Epithelial cell of proximal tubule (primary cell): ENCODE measurements at places on chromosomes 4 and X.
A peak's percentile ranks its signal among the peaks of the same experiment; 100 is the strongest.

- no peak for DNase-seq
Observed at GRCh38 chrX:147679356-147680005, 232.2 kb upstream of the FMR1 start.

DNA sequence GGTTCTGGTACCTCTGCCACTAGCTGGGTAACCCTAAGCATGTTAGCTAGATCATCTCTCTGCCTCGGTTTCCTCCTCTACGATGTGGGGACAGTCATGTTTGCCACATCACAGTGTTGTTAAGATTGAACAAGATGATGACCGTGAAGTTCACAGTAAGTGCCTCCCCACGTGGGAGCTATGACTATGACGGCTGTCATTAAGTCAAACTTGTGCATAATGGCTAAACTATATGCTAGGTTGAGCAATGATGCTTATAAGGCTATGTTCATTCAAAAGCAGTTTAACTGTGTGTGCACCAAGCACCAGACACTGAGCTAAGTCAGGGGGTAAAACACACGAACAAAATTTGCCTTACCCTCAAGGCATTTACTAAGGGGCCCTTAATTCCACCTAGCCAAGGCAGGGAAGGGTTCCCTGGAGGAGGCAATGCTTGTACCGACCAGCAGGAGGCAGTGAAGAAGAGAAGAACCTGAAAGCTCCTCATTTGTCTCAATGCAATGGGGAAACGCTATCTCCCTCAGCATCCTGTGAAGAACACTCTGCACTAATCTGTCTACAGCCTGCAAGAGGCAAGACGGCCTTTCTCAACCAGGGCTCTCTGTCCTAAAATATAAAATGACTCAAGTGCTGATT lies 52.9 kb downstream of the MAP7D2 start:
- no peak for DNase-seq

GRCh38 chr4:174993916-174994315 lies 75.8 kb downstream of the ADAM29 start:
- DNase-seq = no peak

DNA sequence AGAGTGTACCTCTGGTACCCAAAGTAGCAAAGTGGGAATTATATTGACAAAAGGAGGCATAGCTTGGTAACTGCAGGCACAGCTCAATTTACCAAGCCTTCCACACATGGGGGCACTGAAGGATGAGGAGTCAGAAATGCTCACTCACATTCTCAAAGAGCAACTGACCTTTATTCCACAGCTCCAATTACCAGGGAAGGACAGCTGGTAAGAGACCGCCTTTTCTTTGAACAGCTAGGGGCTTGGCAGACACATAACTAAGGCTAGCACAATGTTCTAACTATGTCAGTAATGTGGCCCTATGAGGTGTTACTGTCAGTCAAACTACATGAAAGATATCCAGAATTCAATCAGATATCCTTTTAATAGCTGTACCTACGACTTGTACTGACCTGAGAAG lies 20.5 kb upstream of the STS start:
- DNase-seq = no peak

DNA sequence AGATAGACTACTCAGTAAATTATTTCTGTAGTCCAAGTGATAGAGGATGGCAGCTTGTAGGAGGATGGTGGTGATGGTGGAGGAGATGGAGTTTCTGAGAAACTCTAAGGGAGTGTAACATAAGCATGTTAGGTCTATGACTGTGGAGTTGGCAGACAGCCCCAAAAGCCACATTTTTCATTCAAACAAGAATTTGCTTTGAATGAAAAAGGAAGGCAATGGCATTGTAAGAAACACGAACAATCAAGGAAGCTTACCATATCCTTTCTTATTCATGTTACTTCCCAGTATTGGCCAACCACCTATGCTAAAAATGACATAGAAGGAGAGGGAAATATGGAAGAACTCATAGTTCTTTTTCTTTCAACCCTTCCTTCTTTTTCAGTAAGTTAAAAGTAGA lies 18.7 kb upstream of the SEC24B start:
- no peak for DNase-seq

GRCh38 chr4:128830906-128831503 lies 21.5 kb downstream of the JADE1 start:
- no peak for DNase-seq

DNA sequence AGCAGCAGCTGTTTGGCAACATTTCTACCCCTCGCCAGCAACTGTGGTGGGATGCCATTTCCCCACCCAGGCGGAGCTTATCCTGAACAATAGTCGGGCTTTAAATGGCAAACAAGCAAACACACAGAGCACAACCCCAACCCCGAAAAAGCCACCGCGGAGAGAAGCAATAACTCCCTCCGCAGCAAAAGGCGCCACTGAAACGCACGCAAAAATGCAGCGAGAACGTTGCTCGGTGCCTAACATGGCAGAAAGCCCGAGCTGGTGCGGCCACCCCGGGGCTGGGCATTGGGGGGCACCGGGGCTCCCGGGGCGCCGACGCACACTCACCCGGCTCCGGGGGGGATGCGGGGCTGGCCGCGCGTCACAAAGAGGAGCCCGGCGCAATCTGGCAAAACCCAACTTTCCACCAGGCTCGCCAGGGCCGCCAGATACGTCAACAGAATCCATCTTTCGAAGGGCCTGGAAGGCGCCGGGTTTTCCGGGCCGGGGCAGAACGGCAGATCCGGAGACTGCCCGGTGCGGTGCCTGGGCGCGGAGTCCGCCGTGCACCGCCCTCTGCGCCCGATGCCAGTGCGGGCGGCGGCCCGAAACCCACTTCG lies 818 bp downstream of the RAI2 start:
- DNase-seq = no peak

- peak; percentile 27 for DNase-seq
Observed at GRCh38 chr4:21117541-21118180, 417.4 kb downstream of the PACRGL start.

- DNase-seq = no peak
Observed at GRCh38 chrX:71107762-71108360, 1.3 kb upstream of the CXorf65 start.

DNA sequence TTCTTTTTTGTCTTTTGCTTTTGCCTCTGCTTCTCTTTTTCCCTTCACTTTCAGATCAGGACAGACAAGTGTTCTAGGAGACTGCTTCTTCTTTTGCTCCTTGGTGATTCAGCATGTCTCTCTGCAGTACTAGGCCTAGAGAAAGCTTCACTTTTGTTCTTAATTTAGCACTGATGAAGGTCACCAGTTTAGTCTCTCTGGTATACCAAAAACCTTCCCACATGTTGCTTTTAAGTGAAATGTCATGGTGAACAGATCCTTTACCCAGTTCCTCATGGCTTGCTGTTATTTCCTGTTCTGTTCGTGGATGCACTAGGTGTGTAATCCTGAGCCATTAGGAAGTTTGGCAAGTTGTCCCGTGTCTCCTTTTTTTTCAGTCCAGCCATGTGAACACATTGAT lies 53.3 kb downstream of the NBDY start:
- no peak for DNase-seq

DNA sequence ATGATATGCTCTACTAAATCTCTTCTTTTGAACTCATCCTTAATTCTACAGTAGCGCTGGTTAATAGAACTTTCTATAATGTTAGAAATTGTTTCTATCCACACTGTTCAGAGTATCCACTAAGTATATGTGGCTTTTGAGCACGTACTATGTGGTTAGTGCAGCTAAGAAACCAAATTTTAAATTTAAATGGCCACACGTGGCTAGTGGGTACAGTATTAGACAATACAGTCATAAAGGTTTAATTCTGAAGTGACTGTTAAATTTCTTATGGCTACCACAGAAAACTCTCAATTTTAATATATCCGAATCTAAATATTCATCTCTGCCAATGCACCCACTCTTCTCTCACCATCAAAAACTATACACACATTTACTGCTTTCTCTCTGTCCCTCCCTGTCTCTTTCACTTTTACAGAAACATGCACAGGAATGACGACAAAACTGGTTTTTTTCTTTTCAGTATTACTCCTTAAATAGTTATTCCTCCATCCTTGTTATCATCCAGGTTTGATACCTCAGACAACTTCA lies 583.9 kb downstream of the KCTD8 start:
- DNase-seq = no peak

DNA sequence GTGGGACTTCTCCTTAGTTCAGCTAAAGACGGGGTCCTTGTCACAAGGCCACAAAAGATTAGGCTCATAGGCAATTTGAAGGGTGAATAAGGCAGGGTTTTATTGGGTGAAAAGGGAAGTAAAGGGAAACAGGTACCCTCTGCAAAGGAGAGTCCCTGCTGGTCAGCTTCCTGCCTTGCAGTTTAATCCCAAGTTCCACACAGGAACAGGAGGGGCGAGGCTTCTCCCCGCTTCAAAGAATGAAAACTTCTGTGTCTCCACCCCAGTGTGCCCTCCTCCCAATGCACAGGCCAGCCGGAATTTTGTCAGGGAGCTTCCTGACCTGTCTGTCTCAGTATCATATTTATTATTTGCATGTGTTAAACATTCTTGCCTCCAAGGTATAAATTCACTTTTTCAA lies 37.1 kb downstream of the ITM2A start:
- no peak for DNase-seq

- no peak for DNase-seq
Observed at GRCh38 chr4:152206646-152207377, 329.1 kb downstream of the FBXW7 start.

GRCh38 chr4:95476121-95476520 lies 72.7 kb downstream of the UNC5C start:
- no peak for DNase-seq

- DNase-seq = no peak
Observed at GRCh38 chrX:139969286-139969685, 4.0 kb upstream of the CXorf66 start.

- no peak for DNase-seq
Observed at GRCh38 chr4:52946855-52947254, 84.7 kb downstream of the RASL11B start.

DNA sequence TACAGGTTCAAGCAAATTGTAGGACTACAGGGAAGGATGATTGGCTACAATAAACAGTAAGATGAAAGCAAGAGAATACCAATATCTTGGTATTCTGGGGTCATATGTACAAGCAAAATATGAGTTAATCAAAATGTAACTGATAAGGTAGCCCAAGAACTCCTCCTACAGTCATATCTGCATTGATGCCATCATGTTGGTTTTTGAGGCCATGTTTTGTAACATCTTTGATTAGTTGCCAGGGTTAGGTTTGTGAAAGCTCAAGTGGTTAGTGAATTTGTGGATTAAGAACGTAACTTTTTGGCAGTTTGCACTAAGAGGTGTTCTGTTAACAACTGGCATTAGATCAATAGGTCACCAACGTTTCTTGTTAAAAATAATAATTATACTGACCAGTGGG lies 59.6 kb downstream of the USP9X start:
- no peak for DNase-seq

GRCh38 chr4:36269101-36269500 lies 12.3 kb upstream of the DTHD1 start:
- no peak for DNase-seq

- DNase-seq = no peak
Observed at GRCh38 chr4:119627267-119628255, 1.0 kb downstream of the PDE5A start.

- peak; percentile 37 for DNase-seq
Observed at GRCh38 chr4:185396724-185397385, at the start of gene ANKRD37. TSS of gene ANKRD37 (plus strand) at chr4:185396841. CDS start at chr4:185396924, 83 bp downstream.

DNA sequence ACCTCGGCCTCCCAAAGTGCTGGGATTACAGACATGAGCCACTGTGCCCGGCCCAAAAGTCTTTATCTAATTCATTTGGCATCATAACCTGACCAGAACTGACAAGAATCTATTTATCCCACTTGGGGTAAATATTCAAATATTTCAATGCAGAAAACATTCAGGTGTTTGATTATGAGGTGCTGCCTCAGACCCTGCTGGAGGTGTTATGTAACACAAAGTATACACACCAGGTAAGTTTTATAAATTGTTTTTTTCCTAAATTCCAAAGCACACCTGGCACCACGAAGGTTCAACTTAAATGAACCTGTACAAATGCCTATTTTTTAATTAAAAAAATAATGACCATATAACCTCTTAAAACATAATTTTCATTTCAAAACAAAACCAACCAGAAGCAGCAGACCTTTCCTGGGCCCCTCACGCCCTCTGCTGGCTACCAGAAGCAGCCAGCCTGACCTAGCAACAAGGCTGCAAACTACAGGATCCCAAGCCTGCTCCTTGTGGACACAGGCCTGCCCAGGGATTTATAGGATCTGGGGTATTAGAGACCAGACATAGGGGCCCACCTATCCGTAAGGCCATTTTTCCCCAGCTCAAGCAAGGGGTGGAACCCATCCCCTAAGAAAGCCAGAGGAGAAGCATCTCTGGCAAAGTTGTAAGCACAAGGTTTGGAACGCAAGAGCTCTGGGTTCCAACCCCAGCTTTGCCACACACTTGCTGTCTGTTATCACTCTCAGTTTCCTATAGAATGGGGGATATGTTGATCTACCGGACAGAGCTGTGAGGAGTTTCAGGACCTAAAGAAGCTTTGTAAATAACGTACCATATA lies 11.7 kb downstream of the OTUD5 start:
- no peak for DNase-seq

- no peak for DNase-seq
Observed at GRCh38 chrX:499870-500364, 113.2 kb upstream of the PPP2R3B start.

GRCh38 chr4:141240259-141240658 lies 19.6 kb downstream of the ZNF330 start:
- DNase-seq = no peak

GRCh38 chr4:87624698-87625097 lies 16.4 kb downstream of the DSPP start:
- no peak for DNase-seq

DNA sequence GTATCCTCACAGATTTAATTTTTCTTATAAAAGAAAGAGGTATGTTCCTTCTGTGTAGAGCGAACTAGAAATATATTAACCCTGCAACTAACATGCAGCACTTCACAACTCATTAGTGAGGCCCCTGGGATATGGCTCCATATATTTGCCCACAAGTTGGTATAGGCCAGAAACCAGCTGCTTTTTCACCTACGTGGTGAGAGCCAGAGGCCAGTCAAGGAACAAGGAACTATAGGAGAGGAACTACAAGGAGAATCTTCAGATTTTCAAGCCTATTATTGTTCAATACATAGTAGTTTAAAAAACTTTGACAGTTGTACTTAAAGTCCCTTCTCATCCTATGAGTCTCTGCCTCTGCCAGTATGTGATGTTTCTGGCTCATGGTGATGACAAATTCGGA lies 205.9 kb downstream of the CBR4 start:
- no peak for DNase-seq
